GM23338 (cell line): ENCODE measurements at places on chromosomes 7 and 10. TPM values are rescaled to one million over a fixed set of nuclear protein-coding genes. Genes with fewer than 3 reads are reported as not detected.

GRCh38 chr10:11299125-11299524, 281.5 kb downstream of the CELF2 start:
- DNase-seq: no peak

GRCh38 chr10:46232084-46232483, 54.7 kb upstream of the ANTXRL start:
- no peak for DNase-seq

GRCh38 chr10:132756591-132756990, 29.4 kb downstream of the NKX6-2 start:
- no peak for DNase-seq

- DNase-seq: no peak
Observed at GRCh38 chr10:34295142-34295548, 520.0 kb downstream of the PARD3 start.

The DIP2C gene
- polyA plus RNA-seq: 5.0 and 5.1 TPM in 2 replicates

- no peak for DNase-seq
Observed at GRCh38 chr10:76459016-76459730, 1027.7 kb downstream of the LRMDA start.

The TYSND1 gene
- polyA plus RNA-seq: 5.2 and 5.4 TPM in 2 replicates

The CRYGN gene
- polyA plus RNA-seq: 1.4 and 1.5 TPM in 2 replicates

DNA sequence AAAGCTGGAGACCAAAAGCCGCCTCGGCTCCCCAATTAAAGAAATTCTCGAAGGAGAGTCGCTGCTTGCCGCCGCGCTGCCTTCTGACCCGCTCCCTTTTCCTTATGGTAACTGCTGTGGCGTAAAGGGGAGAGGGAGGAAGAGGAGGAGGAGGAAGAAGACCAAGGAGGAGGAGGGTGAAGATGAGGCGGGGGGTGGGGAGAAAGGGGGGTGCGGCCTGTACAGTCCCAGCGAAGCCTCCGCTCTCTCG, 388 bp downstream of the CNOT4 start:
- peak; percentile 72 for DNase-seq

DNA sequence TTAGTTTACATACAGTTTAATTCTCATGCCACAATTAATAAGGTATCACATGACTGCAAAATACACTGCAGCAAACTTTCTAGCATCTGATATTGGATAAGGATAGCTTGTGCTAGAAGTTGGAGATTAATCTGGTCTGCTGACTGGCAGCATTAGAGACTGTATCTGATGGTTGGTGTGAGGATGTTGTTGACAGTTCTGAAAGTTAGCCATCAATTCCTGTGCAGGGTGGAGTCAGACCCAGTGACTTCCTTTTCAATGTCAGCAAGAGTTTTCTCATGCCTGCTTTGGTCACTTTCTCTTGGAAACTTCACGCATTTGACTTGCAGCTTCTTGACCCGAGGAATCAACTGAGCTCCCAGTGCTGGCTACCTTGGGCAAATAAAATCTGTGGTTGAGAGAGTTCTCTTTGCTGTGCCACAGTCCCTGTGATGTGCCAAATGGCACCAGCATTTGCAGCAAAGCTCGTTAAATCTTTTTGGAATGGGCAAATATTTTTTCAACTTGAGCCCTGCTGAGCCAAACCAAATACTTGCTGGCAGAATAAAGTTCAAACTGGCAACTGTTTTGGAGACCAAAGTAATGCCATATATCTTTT, 233.0 kb downstream of the TRIL start:
- DNase-seq: no peak

- no peak for DNase-seq
Observed at GRCh38 chr10:72260976-72261783, 12.5 kb upstream of the DDIT4 start.

The MRLN gene
- not detected in 2 replicates for polyA plus RNA-seq

DNA sequence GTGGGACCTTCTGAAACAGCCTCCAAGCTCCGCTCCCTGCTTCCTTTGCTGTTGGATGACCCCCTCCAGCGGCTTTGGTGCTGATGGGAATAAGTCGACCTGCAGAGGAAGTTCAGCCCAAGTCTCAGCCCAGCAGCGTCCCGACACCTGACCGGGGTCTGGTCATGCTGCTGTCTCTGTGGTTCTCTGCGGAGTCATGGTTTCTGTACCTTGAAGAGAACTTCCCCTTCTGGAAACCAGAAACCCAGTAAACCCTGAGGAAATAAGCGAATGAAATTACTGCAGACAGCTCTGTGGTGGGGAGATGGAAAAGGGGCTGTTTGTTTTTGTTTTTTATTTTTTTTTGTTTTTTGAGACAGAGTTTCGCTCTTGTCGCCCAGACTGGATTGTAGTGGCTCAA, 18.3 kb upstream of the ZNF12 start:
- DNase-seq: no peak

The INA gene
- polyA plus RNA-seq: 9.0 and 10.0 TPM in 2 replicates

The C7orf25 gene
- polyA plus RNA-seq: 1.2 and 1.7 TPM in 2 replicates

The MOGAT3 gene
- 0.21 and 0.44 TPM in 2 replicates for polyA plus RNA-seq

- DNase-seq: no peak
Observed at GRCh38 chr10:131230641-131231322, 80.7 kb downstream of the TCERG1L start.

DNA sequence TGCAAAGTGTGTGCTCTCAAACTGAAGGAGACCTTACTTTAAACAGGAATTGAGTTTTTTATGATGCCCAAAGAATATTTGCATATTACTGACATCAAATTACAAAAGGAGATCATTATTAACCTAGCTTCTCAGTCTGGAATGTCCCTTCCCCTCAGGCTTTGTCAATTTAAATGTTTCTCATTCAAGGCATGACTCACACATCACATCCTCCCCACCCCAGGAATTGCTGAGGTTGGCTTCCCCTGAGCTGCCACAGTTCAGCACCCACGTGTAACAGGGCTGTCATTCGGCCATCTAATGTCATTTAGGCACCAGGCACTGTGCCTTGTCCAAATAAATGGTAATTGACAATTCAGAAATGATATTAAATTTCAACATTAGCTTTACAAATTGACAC, 305.9 kb upstream of the MGMT start:
- DNase-seq: peak; percentile 91

GRCh38 chr7:93327006-93327633, 95.0 kb downstream of the VPS50 start:
- no peak for DNase-seq

DNA sequence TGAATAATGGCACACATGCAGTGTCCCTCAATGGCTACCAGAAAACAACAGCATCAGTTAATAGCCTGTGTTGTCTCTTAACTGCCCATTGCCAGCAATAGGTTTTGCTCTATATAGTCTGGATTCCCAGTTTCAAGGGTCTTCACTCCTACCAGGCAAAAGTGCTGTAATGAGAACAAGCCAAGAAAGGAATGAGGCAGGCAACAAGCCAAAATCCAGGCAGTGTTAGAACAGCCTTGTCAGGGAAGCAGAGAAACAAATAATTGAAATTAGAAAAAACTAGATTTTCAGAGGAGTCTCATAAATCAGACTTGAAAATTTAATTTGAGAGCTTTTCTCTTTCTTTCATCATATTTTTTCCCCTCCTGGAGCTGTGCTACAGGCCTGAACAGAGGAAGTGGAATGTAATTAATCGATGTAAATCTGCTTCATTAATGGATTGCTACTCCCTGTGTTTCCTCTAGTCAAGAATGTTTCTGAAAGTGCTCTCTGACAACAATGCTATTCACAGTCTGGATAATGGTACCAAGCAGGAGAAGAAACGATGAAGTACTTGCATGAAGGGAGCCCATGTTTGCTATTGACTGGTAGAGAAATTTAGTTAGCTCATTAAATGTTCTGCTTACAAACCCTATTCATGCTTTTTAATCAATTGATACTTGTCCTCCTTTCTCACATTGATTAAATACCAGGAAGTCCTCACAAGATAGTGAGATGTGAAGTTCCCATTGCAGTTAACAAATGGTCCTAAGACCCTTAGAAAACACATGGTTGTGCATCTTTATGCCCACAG, 202.0 kb upstream of the LRRTM3 start:
- DNase-seq: no peak

GRCh38 chr10:112395809-112396530, 22.1 kb downstream of the ACSL5 start:
- no peak for DNase-seq

The OPALIN gene
- polyA plus RNA-seq: not detected in 2 replicates

The UPF2 gene
- polyA plus RNA-seq: 72.0 and 78.5 TPM in 2 replicates

DNA sequence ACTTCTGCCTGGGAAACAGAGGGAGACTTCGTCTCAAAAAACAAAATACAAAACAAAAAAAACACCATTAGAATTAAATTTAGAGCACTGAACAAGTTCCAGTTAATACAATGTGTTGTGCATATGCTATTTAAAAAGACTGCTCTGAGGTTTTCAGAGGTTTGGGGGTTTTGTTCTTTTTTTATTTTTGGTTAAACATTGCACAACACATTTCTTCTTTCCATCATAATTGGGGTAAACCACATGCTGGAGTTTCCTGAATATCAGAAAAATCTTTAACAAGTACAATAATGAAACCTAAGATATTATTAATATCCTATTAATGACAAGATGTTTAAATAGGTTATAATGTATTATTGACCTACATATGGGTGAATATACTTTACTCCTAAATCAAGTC, 26.3 kb downstream of the IGF2BP3 start:
- no peak for DNase-seq

The ZNF736 gene
- 2.6 and 4.6 TPM in 2 replicates for polyA plus RNA-seq

DNA sequence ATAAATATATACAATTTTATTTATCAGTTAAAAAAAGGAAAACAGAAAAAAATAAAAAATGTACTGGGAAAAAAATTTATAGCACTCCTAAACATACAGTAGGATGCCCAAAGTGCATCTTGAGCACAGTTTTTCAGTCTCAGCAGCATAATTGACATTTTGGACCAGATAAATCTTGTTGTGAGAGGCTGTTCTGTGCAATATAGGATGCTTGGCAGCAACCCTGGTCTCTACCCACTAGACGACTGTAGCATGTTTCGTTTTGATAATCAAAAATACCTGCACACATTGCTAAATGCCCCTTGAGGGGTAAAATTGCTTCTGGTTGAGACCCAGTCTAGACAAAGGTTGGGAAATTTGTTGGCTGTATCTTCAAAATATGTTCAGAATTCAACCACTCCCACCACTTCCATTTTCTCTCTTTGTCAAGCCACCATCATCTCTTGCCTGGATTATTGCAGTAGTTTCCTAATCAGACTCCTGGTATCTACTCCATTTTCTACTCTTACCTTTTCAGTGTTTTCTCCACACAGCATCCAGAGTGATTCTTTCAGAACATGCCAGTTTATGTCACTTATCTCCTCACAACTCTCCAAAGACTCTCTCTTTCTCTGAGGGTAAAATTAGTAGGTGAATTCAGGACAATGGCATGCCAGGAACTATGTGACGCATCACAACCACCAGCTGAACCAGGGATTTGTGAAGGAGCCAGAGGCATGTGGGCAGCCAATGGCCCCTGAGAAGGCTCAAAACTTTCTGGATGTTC, 91.4 kb downstream of the GPR85 start:
- DNase-seq: peak; percentile 20
